T-cell (primary cell): ENCODE measurements at places on chromosomes 16 and 17. TPM values are rescaled to one million over a fixed set of nuclear protein-coding genes. Genes with fewer than 3 reads are reported as not detected.
A peak's percentile ranks its signal among the peaks of the same experiment; 100 is the strongest.

SPHK1 gene
- 1.6 TPM for total RNA-seq

MSLN gene
- not detected for total RNA-seq

DNA sequence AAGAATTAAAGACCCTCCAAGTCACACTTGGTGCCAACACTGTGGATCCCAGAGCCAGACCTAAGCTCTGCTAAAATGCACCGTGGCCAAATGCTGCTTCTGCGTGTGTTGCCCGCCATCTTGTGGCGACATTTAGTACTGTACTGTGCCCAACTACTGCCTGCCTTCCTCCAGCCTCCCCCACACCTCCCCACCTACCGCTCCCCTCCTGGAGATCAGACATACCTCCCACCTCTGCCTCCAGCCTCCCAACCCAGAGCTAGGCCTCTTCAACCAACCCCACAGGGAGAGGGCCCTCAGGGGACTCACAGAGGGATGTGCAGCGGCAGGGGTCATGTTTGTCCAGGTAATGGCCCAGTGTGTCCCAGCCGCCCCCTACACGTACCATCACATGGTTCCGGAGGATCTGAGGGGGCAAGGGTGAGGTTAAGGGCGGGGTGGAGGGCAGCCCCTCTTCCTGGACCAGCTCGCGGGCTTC lies 5.5 kb downstream of the GAS2L2 start:
- H3K27me3 ChIP-seq, result no peaks in the 10 kb centered on the region
- DNase-seq, result peak; percentile 77
- H3K4me3 ChIP-seq, result no peak overlapping the region
- H3K4me1 ChIP-seq, result peaks cover 13% of the 10 kb centered on the region

GRCh38 chr16:8718851-8719680 lies 44.6 kb downstream of the ABAT start:
- H3K4me3 ChIP-seq, result no peak overlapping the region
- peaks cover 15% of the 10 kb centered on the region for H3K36me3 ChIP-seq
- DNase-seq, result no peak
- H3K27ac ChIP-seq, result no peak overlapping the region
- H3K4me1 ChIP-seq, result no peaks in the 10 kb centered on the region

GRCh38 chr16:24035127-24035842 lies 199.5 kb downstream of the PRKCB start:
- peak; percentile 14 for DNase-seq
- no peaks in the 10 kb centered on the region for H3K36me3 ChIP-seq
- H3K4me3 ChIP-seq, result peak overlapping the region; percentile 41
- peak overlapping the region; percentile 52 for H3K27ac ChIP-seq
- H3K4me1 ChIP-seq, result peaks cover 20% of the 10 kb centered on the region

DNA sequence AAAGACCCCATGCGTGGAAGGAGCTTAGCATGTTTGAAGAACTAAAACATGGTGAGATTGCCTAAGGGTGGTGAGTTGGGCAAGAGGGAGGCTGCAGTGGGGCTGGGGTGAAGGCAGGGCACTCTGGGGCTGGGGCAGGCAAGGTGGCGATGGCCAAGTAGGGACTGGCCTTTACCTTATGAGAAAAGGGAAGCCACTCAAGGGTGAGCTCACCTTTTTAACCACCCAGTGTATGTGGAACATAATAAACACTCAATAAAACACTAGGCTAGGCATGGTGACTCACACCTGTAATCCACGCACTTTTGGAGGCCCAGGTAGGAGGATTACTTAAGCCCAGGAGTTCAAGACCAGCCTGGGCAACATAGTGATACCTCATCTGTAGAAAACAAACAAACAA lies 37.7 kb downstream of the LYRM9 start:
- H3K4me3 ChIP-seq, result no peak overlapping the region
- DNase-seq, result no peak
- no peaks in the 10 kb centered on the region for H3K36me3 ChIP-seq
- H3K27me3 ChIP-seq, result no peaks in the 10 kb centered on the region
- H3K4me1 ChIP-seq, result no peaks in the 10 kb centered on the region

- no peaks in the 10 kb centered on the region for H3K27me3 ChIP-seq
- no peaks in the 10 kb centered on the region for H3K4me1 ChIP-seq
- no peak overlapping the region for H3K27ac ChIP-seq
These were observed 116.0 kb upstream of the SOX9 start for GRCh38 chr17:72004611-72005331.

DNA sequence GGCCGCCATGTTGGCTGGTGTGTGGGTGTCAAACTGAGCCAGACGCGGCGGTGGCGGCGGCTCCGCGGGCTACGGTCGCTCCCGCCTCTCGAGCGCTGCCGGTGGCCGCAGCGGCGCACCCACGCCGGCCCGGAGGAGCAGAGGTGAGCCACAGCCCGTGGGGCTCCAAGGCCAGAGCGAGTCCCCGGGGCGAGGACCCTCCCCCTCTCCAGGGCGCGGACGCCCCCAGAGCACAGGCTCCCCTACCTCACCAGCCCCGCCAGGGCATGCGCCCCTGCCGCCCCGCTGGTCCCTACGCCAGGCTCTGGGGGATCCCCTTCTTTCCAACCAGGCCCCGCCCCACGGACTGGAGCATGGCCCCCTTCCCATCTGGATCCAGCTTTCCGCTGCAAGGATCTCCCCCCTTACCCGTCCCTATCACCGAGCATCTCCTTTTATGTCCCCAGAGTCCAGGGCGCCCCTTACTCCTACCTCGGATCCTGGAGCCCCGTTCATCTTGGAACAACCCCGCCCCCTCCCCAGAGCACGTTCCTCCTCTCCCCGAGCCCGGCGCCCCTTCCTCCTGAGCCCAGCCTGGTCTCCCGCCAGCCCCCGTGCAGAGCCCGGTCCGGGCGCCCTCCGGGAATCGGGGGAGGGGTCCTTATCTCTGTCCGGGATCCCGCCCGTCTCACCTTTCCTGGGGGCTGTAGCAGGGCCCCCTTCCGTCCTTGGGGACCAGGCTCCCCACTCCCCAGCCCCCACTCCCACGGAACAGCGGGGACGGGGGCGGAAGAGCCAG lies 412 bp downstream of the EPN2 start:
- peaks cover 11% of the 10 kb centered on the region for H3K4me1 ChIP-seq
- H3K27ac ChIP-seq, result no peak overlapping the region
- H3K4me3 ChIP-seq, result peak overlapping the region; percentile 74
- H3K27me3 ChIP-seq, result peaks cover 11% of the 10 kb centered on the region

- H3K27ac ChIP-seq, result no peak overlapping the region
- H3K36me3 ChIP-seq, result peaks cover 73% of the 10 kb centered on the region
- no peak overlapping the region for H3K4me3 ChIP-seq
- no peaks in the 10 kb centered on the region for H3K4me1 ChIP-seq
- DNase-seq, result no peak
These were observed 8.3 kb downstream of the TSC2 start for GRCh38 chr16:2056077-2056476.
